Activated T-helper 2 cell treated with anti-CD3 and anti-CD28 coated beads, Interferon-gamma antibody, Interleukin-2, Interleukin-4, amounts not matched to agents 10 μg/mL and 5 μg/mL and 100 μg/mL, durations not matched to agents 14 hours and 24 hours and 36 hours (primary cell): ENCODE measurements at places on chromosomes 16 and 17.

GRCh38 chr17:28291780-28292330 is 27.1 kb upstream of the TMEM97 start:
- no peak for DNase-seq
- H3K36me3 ChIP-seq = no peaks in the 10 kb centered on the region
- H3K4me3 ChIP-seq = no peak overlapping the region
- H3K27me3 ChIP-seq = peaks cover 26% of the 10 kb centered on the region

GRCh38 chr16:4468972-4469371 is 5.5 kb downstream of the NMRAL1 start:
- no peak for DNase-seq
- H3K36me3 ChIP-seq = peaks cover 30% of the 10 kb centered on the region
- no peaks in the 10 kb centered on the region for H3K27me3 ChIP-seq
- H3K27ac ChIP-seq = no peak overlapping the region

GRCh38 chr17:66240630-66241029 is 11.4 kb upstream of the APOH start:
- H3K27me3 ChIP-seq = peaks cover 12% of the 10 kb centered on the region
- no peaks in the 10 kb centered on the region for H3K36me3 ChIP-seq
- H3K4me3 ChIP-seq = no peak overlapping the region

DNA sequence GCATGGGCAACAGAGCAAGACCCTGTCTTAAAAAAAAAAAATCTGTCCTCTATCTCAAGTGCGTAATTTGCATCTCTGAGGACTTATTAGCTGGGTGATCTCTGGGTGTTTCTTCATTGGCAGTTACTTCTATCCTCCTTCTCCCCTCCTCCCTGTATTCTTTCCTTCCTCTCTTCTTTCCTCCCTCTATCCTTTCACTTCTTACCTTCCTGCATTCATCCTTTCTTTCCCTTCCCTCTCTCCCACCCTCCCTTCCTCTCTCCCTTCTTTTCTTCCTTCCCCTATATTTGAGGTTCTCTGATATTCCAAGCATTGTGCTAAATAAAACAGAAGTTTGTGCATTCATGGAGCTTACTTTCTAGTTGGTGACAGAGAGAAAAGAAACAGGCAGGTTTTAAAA is 10.7 kb downstream of the MFSD11 start:
- H3K27ac ChIP-seq = no peak overlapping the region
- no peak for DNase-seq
- no peaks in the 10 kb centered on the region for H3K27me3 ChIP-seq
- H3K36me3 ChIP-seq = peaks cover 54% of the 10 kb centered on the region

GRCh38 chr16:68750193-68750695 is 13.2 kb downstream of the CDH1 start:
- H3K4me1 ChIP-seq = peaks cover 27% of the 10 kb centered on the region
- peaks cover 20% of the 10 kb centered on the region for H3K27me3 ChIP-seq
- no peak overlapping the region for H3K4me3 ChIP-seq
- no peak for DNase-seq
- H3K36me3 ChIP-seq = no peaks in the 10 kb centered on the region

DNA sequence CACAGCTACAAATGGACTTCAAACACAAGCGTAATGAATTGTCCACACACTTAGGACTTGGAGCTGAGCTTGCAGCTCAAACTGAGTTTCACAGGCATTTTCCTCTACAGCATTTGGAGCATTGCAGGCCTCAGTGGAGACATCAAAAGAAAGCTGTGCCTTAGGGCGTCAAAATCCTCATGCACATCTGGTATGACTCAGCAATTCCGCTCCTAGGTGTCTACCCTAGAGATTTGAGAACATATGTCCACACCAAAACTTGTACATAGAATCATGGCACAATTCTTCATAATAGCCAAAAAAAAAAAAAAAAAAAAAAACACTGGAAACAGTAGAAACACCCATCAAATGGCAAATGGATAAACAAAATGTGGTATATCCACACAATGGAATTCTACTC is 47.1 kb downstream of the GP2 start:
- no peaks in the 10 kb centered on the region for H3K4me1 ChIP-seq
- DNase-seq = no peak
- no peaks in the 10 kb centered on the region for H3K36me3 ChIP-seq
- no peaks in the 10 kb centered on the region for H3K27me3 ChIP-seq

GRCh38 chr16:80167657-80168390 is 373.0 kb upstream of the DYNLRB2 start:
- no peak for DNase-seq
- H3K4me3 ChIP-seq = no peak overlapping the region

GRCh38 chr17:55134486-55135157 is 130.1 kb upstream of the HLF start:
- H3K4me1 ChIP-seq = no peaks in the 10 kb centered on the region
- H3K27ac ChIP-seq = no peak overlapping the region
- peaks cover 6% of the 10 kb centered on the region for H3K27me3 ChIP-seq
- H3K36me3 ChIP-seq = no peaks in the 10 kb centered on the region

DNA sequence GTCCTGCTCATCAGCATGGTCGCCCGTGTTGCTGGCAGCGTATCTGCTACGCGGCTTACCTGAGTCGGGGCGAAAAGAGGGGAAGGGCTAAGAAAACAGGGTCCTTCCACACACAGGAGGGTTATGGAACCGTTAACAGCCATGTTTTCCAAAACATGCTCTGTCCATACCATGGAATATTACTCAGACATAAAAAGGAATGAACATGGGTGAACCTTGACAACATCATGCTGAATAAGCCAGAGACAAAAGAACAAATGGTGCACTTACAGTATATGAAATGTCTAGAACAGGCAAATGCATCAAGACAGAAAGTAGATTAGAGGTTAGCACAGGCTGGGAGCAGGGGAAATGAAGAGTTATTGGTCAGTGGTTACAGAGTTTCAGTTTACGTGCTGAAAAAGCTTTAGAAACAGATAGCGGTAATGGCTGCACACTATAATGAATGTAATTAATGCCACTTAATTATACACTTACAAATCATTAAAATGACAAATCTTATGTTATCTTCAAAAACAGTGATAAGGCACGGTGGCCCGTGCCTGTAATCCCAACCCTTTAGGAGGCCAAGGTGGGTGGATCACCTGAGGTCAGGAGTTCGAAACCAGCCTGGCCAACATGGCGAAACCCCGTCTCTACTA is 7.8 kb downstream of the NPRL3 start:
- peaks cover 18% of the 10 kb centered on the region for H3K4me1 ChIP-seq
- no peak overlapping the region for H3K4me3 ChIP-seq
- no peaks in the 10 kb centered on the region for H3K27me3 ChIP-seq

GRCh38 chr17:48012151-48012520 is 25.5 kb downstream of the COPZ2 start:
- no peaks in the 10 kb centered on the region for H3K36me3 ChIP-seq
- H3K4me3 ChIP-seq = peak overlapping the region; percentile 82
- H3K27me3 ChIP-seq = peaks cover 48% of the 10 kb centered on the region
- peaks cover 18% of the 10 kb centered on the region for H3K4me1 ChIP-seq

DNA sequence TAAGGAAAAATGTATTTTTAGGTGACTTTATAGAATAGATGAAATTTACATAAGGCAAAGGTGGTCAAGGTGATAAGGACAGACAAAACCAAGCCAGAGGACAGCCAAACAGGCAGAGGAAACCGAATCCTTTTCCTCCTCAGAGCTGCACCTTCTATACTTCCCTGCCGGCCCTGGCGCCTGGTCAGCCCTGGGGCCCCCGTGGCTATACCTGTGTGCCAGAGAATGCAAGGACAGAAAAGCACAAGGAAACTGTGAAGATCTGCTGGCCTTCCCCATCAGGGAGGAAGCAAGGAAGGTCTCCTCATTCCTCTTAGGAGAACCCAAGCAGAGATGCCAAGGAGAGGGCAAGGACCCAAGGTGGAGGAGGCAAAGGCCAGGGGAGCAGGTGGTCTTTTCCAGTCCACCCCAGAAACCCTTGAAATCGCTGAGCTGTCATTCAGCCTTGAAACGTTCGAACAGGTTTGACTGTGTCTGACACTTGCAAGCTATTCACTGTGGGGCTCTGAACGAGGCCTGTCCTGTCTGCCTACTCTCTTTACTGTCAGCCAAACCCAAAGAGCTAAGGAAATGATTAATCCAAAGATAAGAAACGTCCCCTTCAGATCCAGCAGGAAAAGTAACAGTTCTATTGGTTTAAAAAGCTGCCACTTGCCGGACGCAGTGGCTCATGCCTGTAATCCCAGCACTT is 114.4 kb downstream of the XYLT1 start:
- H3K27me3 ChIP-seq = no peaks in the 10 kb centered on the region
- H3K4me3 ChIP-seq = no peak overlapping the region
- no peak for DNase-seq
- H3K27ac ChIP-seq = no peak overlapping the region

DNA sequence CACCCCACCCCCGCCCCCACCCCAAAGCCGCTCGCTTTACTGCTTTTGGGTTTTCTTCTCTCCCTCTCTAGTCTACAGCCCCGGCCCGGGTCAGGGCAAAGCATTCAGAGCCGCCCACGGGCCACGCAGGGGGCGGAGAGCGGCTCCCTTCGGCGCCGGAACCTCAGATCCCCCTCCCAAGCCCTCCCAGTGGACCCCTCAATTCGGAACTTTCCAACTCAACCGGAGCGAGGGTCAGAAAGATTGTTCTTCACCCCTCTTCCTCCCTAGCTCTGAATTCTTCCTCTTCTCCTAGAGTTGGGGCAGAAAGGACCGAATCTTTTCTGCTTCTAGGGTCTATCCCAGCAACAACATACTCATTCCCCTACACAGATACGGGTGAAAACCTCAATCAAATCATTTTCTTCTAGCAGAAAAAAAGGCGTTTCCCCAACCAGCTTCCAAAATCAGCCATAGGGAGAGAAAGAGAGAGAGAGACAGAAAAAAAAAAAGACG is 1.0 kb downstream of the HOXB2 start:
- H3K4me3 ChIP-seq = peak overlapping the region; percentile 94
- H3K36me3 ChIP-seq = peaks cover 14% of the 10 kb centered on the region
- peak overlapping the region; percentile 94 for H3K27ac ChIP-seq

DNA sequence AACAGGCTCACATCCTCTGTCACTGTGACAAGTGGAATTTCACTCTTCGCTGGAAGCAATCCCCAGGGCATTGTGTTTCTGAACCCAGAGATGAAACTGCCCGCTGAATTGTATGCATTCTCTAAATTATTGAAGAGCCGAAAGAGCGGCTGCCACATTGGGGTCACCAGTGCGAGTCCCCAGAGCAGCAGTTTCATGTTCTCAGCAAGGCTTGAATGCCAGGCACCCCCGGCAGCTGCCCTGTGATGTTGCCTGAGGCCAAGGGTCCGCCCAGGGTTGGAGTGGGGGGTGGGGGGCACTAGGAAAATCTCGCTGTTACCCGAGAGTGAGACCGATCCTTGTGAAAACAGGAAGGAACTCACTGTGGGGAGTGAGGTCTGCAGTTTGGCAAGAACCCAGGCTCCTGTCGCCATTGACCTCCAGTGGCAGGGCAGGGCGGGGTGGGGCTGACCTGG is 20.7 kb upstream of the BCAR1 start:
- no peak for DNase-seq
- no peaks in the 10 kb centered on the region for H3K36me3 ChIP-seq
- H3K27ac ChIP-seq = no peak overlapping the region
- H3K27me3 ChIP-seq = peaks cover 24% of the 10 kb centered on the region
- H3K4me1 ChIP-seq = no peaks in the 10 kb centered on the region

DNA sequence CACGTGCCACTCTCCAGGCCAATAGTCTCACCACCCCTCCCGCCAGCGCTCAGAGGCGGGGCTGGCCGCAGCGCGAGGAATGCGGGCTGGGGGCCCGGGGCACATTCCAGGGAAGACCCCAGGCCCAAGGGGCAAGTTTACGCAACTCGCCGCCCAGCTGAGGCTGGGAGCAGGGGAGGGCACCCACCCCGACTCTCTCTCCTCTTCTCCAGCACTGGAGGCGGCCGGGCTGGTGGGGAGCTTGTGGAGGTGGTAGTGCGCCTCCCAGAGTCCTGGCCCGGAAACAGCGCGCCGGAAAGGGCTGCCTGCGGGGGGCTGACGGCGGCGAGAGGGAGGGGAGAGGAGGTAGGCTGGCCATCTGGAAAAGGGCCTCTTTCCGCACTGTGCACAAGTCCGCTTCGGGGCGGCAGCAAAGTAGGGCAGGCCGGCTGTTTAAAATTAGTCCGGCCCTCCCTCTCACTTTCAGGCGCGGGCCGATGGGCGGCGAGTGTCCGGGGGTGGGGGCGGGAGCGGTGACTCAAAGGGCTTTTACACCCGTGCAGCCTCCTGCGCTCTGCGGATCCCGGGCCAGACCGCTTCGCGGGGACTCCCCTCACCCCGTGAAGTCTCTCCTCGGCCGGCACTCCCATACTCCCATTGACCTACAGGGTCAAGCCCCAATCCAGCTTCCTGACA is 1.1 kb downstream of the FHOD1 start:
- DNase-seq = peak; percentile 29
- H3K4me1 ChIP-seq = peaks cover 51% of the 10 kb centered on the region
- peaks cover 6% of the 10 kb centered on the region for H3K36me3 ChIP-seq
- peaks cover 12% of the 10 kb centered on the region for H3K27me3 ChIP-seq
- peak overlapping the region; percentile 82 for H3K4me3 ChIP-seq

DNA sequence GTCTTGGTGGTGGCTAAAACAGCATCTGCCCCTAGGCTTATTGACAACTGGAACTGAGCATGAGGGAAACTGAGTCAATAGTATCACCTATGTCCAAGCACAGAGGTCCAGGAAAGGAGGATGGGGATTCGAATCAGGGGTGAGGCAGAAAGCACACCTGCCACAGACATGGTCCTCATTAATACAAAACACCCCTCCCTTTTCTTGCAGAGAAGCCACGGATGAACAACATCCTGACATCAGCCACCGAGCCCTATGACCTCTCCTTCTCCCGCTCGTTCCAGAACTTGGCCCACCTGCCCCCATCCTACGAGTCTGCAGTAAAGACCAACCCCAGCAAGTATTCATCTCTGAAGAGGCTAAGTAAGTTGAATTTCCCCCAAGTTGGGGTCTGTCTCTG is 42.7 kb upstream of the DNAH9 start:
- no peaks in the 10 kb centered on the region for H3K36me3 ChIP-seq
- no peak overlapping the region for H3K4me3 ChIP-seq
- no peaks in the 10 kb centered on the region for H3K4me1 ChIP-seq
- no peak overlapping the region for H3K27ac ChIP-seq
- no peaks in the 10 kb centered on the region for H3K27me3 ChIP-seq

GRCh38 chr17:27572665-27573064 is 58.3 kb upstream of the LGALS9 start:
- no peaks in the 10 kb centered on the region for H3K27me3 ChIP-seq
- H3K4me1 ChIP-seq = peaks cover 83% of the 10 kb centered on the region
- H3K4me3 ChIP-seq = peak overlapping the region; percentile 14
- H3K36me3 ChIP-seq = peaks cover 30% of the 10 kb centered on the region
- peak overlapping the region; percentile 47 for H3K27ac ChIP-seq

DNA sequence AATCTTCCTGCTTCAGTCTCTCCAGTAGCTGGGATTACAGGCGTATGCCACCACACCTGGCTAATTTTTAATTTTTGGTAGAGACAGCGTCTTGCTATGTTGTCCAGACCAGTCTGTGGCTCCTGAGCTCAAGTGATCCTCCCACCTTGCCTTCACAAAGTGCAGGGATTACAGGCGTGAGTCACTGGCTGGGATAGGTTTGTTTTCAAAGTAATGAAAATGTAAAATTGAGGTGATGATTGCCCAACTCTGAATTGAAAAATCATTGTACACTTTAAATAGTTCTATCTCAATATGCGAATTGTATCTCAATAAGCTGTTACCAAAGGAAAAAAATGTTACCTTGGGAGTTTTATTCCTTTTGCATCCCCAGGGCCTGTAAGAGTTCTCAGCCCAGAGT is 1.2 kb upstream of the AMFR start:
- H3K4me3 ChIP-seq = peak overlapping the region; percentile 73
- DNase-seq = no peak
- peak overlapping the region; percentile 40 for H3K27ac ChIP-seq
- H3K4me1 ChIP-seq = peaks cover 37% of the 10 kb centered on the region
- H3K27me3 ChIP-seq = no peaks in the 10 kb centered on the region
- peaks cover 23% of the 10 kb centered on the region for H3K36me3 ChIP-seq

- no peaks in the 10 kb centered on the region for H3K27me3 ChIP-seq
- no peak overlapping the region for H3K27ac ChIP-seq
- H3K36me3 ChIP-seq = peaks cover 6% of the 10 kb centered on the region
- H3K4me1 ChIP-seq = peaks cover 2% of the 10 kb centered on the region
These were observed 14.7 kb upstream of the FAM83G start for GRCh38 chr17:19019041-19019941.
